Thymus (tissue), 14 donors: ENCODE measurements at places on chromosomes 2 and 18. TPM values are rescaled to one million over a fixed set of nuclear protein-coding genes. Genes with fewer than 3 reads are reported as not detected.
A peak's percentile ranks its signal among the peaks of the same experiment; 100 is the strongest.

- DNase-seq: no peak
These were observed 160.9 kb downstream of the MIB1 start for GRCh38 chr18:21901423-21901945.

GRCh38 chr18:62341473-62341872 is 16.4 kb downstream of the TNFRSF11A start:
- DNase-seq: no peak

- no peak for DNase-seq
These were observed 26.5 kb upstream of the GREB1L start for GRCh38 chr18:21215490-21215889.

GRCh38 chr2:80748592-80748991 is 444.0 kb upstream of the LRRTM1 start:
- DNase-seq: no peak

- no peak for DNase-seq
These were observed 78.2 kb downstream of the ZEB2 start for GRCh38 chr2:144441711-144442141.

GRCh38 chr18:13580351-13580750 is 146.0 kb downstream of the FAM210A start:
- no peak for DNase-seq

- no peak for DNase-seq
These were observed 20.1 kb upstream of the PRLH start for GRCh38 chr2:237546040-237546875.

GRCh38 chr2:1501038-1501851 is 88.0 kb downstream of the TPO start:
- no peak for DNase-seq

DNA sequence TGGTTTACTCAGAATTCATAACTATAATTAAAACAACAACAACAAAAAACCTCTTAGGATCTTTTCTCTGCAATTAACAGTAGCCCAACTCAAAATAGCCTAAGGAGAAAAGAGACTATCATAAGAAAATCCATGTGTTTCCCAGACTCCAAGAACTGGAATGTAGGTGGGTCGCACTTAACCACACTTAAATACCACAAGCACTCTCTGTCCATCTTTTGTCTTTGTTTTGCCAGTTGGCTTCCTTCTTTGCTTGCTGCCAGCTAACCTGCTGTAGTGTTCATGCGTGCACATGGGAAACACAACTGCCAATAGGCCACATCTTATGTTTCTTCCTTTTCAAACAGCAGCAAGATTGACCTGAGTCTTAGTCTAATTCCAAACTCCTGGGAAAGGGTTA is 24.1 kb upstream of the ACVR1 start:
- DNase-seq: no peak

- DNase-seq: peak; percentile 10
These were observed 96.0 kb downstream of the RHOB start for GRCh38 chr2:20542746-20543468.

- DNase-seq: no peak
These were observed 240.7 kb downstream of the WDR7 start for GRCh38 chr18:56891870-56892269.

- DNase-seq: no peak
These were observed 111.3 kb upstream of the TLK1 start for GRCh38 chr2:171271971-171272436.

- no peak for DNase-seq
These were observed 716.2 kb upstream of the VRK2 start for GRCh38 chr2:57330447-57330846.

DNA sequence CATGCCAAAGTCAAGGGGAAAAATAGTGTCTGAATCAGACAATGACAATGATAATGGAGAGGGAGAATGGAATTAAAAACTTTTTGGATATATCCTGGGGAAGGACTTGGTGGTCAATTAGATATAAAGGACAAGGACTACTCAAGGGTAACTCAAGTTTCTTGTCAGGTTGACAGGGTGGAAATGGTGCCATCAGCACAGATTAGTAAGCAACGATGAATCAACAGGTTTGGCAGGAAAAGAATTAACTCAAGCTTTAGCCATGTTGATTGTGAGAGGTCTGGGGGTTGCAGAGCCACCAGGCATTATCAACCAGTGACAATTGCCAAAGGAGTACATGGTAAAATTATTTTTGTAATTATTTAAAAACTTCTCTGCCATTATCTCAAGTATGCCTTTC is 35.8 kb upstream of the SPATS2L start:
- no peak for DNase-seq

DNA sequence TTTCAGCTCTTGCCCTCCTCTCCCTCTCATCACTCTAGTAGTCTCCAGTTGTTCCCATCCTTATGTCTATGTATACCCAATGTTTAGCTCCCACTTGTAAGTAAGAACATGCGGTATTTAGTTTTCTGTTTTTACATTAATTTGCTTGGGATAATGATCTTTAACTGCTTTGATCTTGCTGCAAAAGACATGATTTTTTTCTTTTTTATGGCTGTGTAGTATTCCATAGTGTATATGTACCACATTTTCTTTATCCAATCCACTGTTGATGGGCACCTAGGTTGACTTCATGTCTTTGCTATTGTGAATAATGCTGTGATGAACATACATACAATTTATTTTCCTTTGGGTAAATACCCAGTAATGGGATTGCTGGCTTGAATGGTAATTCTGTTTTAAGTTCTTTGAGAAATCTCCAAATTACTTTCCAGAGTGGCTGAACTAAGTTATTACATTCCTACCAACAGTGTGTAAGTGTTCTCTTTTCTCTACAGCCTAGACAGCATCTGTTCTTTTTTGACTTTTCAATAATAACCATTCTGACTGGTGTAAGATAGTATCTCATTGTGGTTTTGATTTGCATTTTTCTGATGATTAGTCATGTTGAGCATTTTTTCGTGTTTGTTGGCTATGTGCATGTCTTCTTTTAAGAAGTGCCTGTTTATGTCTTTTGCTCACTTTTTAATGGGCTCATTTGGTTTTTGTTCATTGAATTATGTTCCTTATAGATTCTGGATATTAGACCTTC is 179.6 kb upstream of the SLC39A10 start:
- DNase-seq: no peak

DNA sequence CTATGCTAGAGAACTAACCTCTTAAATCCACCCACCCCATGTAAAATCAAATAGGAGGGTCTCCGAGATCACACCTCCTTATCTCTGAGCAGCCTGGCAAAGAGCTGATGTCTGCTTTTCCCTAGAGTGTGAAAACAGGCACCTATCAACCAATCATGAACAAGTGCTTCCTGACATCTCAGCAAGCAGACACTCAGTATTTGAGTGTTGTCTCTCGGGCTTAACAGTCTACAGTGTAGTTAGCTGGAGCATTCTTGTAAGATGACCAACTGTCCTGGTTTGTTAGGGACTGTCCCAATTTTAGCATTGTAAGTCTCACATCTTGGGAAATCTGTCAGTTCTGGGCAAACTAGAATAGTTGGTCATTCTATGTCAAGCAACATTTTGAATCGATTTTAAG is 26.4 kb downstream of the MARCHF4 start:
- no peak for DNase-seq

- no peak for DNase-seq
These were observed 169.5 kb downstream of the CAMKMT start for GRCh38 chr2:44531289-44531688.

- peak; percentile 68 for DNase-seq
These were observed 30.6 kb downstream of the ORC4 start for GRCh38 chr2:147989809-147990403.

- no peak for DNase-seq
These were observed 291.5 kb downstream of the SP3 start for GRCh38 chr2:173673640-173674039.

- no peak for DNase-seq
These were observed 76.7 kb downstream of the MERTK start for GRCh38 chr2:111975053-111975552.

- DNase-seq: no peak
These were observed 83.1 kb downstream of the KLF7 start for GRCh38 chr2:207082619-207083018.

GRCh38 chr2:165720511-165720910 is 73.5 kb downstream of the GALNT3 start:
- DNase-seq: no peak

DNA sequence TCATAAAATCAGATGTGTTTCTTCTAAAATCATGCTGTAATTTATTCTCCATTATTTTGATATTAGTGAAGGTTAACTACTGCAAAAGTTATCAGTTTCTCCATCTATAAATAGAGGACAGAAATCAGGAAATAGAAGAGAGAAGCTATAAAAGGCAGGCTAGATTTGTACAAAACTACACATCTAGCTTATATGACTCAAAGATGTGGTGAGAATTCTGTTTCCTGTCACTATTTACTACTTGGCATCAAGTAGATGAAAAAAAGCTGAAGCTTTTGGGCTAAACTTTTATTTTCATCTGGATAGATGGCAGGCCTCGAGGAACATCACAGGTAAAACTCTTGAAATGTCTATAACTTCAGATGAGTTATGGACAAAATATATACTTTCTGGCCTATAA is 49.8 kb upstream of the NAB1 start:
- no peak for DNase-seq

- no peak for DNase-seq
These were observed 3.3 kb downstream of the AGBL5 start for GRCh38 chr2:27054721-27055120.

GRCh38 chr18:59360381-59360780 is 1.3 kb upstream of the LMAN1 start:
- no peak for DNase-seq

DNA sequence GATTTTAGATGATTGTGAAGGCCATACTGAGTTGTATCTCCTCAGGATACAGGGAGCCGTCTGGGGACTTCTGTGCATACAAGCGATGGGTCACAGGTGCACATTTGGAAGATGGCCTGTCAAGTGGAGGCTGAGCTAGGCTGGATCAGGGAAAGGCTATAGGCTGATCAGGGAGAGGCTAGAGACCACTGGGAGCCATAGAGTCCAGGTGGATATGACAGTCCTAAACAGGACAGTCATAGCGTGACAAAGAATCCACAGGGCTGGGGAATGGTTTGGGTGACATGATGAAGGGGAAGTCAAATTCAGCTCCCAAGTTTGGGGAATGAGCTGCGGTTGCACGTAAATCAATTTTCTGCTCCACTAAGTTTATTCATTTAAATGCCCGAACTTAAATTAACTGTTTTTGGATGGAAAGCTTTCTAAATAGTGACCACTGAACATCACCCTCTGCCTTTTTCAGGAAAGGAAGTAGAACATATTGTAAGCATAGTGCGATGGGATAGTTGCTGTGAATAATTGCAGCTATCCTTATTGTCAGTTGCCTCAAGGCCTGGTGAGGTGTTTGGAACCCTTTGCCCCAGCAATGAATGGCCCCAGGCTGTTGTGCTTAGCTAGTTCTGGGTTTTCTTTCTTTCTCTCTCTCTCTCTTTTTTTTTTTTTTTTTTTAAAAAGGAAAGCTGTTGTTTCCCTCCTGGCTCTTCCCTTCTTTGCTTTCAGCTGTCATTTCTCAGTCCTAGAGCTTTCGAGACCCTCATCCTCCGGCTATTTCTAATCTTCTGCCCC is 50.5 kb downstream of the KLHL29 start:
- DNase-seq: no peak

- no peak for DNase-seq
These were observed 532.4 kb downstream of the ZNF804A start for GRCh38 chr2:185130685-185131084.

DNA sequence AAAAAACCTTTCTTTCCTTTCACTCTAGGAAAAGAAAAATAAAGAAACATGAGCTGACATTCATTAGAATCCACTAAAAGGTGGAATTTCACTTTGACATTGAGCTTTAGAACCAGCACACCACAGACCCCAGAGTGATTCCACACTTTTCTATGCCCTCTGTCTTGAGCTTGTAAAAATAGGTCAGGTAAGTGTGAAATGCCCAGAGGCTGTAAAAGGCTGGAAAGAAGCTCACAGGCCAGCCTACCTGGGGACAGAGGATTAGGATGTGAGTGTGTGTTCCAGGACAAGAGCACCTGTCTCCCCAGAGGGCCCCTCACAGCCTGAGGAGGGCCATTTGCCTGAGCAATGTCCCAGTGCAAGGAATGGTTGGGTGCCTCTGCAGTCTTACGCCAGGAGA is 56.3 kb upstream of the MYO3B start:
- no peak for DNase-seq

DNA sequence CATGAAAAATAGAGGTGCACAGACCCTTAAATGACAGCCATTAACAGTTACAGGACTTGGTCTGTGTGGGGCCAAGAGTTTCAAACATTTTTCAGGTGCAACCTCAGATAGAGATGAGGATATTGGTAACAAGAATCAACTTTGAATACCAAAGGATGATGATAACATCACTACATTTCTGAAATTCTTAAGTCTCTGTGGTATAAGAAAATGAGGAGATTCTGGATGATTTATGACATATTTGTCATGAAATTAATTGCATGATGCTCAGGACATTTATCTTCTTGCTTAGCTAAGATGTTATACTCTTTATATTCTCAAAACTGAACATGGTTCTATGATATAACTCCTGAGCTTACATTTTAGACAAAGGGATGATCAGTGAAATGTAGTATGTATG is 471.8 kb upstream of the CWC22 start:
- no peak for DNase-seq

GRCh38 chr18:12840382-12840781 is 43.7 kb downstream of the PTPN2 start:
- no peak for DNase-seq

- DNase-seq: no peak
These were observed 890.7 kb upstream of the POU3F3 start for GRCh38 chr2:103963146-103963725.

GRCh38 chr2:210366675-210367080 is 51.7 kb upstream of the MYL1 start:
- DNase-seq: no peak

- no peak for DNase-seq
These were observed 4.1 kb downstream of the TCF23 start for GRCh38 chr2:27152796-27153464.

DNA sequence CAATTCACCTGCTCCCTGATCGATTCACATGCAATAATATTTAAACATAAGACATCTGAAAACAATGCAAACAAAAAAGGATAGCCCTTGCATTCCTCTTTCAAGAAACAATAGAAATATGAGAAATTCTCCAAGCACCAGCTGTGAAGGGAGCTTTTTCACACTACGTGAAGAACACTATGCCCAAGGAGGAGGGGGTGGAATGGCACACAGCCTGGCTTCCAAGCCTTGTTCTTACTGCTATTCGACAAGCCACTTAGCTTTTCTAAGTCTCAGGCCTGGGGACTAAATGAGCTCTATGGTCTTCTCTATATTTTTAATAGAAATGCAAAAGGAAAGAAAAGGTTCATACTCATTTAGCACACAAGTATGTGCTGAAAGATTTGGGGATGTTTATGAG is 92.2 kb upstream of the CHRNA1 start:
- no peak for DNase-seq

- DNase-seq: no peak
These were observed 37.6 kb downstream of the CDH7 start for GRCh38 chr18:65788373-65788772.

GRCh38 chr18:32607816-32608215 is 137.1 kb upstream of the GAREM1 start:
- no peak for DNase-seq

Gene ST8SIA3
- 0.09 TPM for total RNA-seq

Gene ADCYAP1
- total RNA-seq: 0.19 TPM

Gene KCNJ13
- 0.24 TPM for total RNA-seq

Gene SNORC
- total RNA-seq: 1.4 TPM

Gene RNF152
- 0.85 TPM for total RNA-seq

Gene HRH4
- total RNA-seq: 0.24 TPM

Gene RTTN
- 15.7 TPM for total RNA-seq

Gene MC5R
- 0.61 TPM for total RNA-seq

Gene CENPO
- 15.1 TPM for total RNA-seq

Gene MOCOS
- 0.19 TPM for total RNA-seq

Gene ZNF638
- 149 TPM for total RNA-seq

Gene M1AP
- 0.94 TPM for total RNA-seq

Gene BOK
- total RNA-seq: 2.5 TPM

Gene CMPK2
- total RNA-seq: 27.2 TPM

Gene RIOK3
- 34.8 TPM for total RNA-seq

Gene ASIC4
- total RNA-seq: 0.05 TPM

Gene RFTN2
- total RNA-seq: 1.4 TPM
